ENCODE measurements at places on chromosomes 5 and 9.

DNA sequence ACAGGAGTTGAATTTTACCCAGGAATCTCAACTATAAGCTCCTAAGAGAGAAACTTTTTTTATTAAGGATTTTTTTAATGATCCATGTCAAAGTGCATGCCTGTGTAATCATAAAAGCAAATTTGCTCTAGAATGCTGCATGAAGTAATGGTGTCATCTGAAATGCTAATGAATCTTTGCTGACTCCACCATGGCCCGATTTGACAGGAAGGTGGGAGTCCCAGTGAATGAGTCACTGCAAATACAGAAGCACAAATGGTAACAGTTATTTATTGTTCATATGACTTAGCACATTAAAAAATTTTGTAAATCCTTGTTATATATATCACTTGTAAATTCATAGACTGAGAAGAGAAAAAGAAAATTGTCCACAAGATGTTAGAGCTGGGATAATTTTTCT, 341.3 kb downstream of the RASEF start:
- DNase-seq: peak; percentile 42

DNA sequence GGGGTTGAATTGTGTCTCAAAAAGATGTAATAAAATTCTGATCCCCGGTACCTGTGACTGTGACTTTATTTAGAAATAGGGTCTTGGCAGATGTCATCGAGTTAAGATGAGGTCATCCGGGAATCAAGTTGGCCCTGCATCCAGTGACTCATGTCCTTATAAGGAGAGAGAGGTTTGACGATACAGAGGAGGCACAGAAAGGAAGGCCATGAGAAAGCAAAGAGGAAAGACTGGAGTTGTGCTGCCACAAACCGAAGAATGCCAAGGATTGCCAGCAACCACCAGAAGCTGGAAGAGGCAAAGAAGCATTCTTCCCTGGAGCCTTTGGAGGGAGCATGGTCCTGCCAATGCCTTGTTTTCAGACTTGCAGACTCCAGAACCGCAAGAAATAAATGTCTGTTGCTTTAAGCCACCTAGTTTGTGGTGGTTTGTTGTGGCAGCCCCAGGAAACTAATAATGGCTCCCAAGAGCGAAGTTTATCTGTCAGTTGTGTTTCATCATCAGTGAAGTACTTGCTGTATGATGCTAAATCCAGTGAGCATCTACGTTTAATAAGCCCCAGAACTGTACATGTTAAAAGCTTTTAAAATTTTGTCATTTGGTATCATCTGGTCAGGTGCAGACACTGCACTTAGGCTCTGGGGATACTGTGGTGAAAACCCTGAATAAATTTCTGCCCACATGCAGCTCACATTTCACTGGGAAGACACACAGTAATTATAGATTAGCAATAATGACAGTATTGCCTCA, 114.8 kb downstream of the TLE4 start:
- DNase-seq: no peak

DNA sequence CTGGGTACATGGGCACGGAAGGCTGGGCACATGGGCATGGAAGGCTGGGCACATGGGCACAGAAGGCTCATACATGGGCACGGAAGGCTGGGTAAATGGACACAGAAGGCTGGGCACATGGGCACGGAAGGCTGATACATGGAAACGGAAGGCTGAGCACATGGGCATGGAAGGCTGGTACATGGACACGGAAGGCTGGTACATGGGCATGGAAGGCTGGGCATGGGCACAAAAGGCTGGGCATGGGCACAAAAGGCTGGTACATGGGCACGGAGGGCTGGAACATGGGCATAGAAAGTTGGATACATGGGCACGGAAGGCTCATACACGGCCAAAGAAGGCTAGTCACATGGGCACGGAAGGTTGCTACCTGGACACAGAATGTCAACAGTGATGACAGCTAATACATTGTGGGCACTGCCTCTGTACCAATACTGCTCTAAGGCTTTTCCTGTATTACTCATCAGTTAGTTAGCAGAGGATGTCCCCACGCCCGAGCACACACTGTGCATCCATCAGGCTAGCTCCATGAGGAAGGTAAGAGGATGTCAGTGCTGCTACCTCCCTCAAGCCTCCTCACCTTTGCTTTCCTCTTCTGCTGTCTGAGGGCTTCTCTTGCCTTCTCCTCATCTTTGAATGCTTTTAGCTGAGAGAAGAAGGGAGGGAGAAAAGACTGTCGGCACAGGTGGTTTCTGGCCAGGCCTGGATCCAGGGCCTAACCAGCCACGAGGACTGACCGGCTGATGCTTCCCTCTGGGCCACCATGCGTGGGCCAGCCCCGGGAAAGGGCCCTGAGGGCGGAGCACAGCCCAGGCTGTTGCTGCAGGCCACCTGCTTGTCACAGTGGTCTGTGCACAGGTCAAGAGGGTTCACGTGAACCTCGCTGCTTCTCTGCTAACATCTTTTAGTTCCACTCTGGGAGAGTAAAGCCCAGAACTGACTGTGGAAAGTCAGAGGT, 14.3 kb downstream of the GPX3 start:
- DNase-seq: no peak

DNA sequence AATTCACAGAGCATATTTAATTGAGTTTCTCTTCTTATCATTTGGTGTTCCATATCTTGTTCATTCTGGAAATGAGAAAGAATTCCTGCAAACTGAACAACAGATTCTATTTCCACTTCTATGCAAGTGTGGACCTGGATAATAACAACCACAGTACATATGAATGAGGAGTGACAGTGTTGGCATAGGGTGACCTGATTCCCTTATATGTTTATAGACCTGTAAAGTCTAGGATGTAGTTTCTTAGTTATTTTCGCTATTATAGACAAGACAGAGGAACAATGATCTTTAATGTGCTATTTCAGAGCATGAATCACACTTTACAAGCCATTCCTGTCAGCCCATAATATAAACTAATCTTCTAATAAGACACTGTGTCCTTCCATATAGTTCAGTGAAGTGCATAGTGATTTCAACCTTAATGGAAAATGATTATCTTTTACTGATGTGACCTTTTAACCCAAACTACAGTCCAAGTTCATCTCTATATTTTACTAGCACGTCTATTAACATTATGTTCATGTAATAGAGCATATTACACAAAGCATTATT, 88.2 kb upstream of the FAM174A start:
- DNase-seq: no peak

DNA sequence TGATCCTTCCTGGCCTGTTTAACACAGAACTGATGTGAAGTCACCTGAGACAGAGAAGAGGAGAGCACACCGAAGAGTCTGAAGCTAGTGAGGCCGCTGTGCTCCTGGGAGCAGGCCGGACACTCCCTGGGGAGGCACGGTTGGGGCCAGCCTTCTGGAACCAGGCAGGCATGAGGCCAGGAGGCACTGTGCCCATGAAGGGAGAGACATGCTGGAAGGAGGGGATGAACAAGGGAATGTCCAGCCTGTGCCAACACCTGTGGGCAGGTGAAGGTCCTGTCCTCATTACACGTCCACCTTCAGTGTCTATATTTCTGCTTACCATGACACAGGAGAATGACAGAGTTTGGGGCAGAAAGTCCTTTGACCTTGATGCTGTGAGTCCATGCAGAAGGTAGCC, 183.8 kb upstream of the S1PR3 start:
- no peak for DNase-seq

DNA sequence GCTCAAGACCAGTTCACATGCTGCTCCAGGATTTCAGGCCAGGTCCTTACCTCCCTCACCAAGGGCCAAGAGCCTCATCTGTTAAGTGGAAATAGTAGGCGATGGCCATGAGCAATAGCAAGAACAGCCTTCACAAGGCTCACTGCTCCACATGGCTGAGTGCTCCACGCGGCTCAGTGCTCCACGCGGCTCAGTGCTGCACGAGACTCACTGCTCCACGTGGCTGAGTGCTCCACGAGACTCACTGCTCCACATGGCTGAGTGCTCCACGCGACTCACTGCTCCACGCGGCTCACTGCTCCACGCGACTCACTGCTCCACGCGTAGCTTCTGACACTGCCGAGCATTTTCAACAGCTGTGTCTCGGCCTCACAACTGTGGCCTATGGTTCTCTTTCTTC, 36.4 kb upstream of the ADAMTS2 start:
- no peak for DNase-seq

DNA sequence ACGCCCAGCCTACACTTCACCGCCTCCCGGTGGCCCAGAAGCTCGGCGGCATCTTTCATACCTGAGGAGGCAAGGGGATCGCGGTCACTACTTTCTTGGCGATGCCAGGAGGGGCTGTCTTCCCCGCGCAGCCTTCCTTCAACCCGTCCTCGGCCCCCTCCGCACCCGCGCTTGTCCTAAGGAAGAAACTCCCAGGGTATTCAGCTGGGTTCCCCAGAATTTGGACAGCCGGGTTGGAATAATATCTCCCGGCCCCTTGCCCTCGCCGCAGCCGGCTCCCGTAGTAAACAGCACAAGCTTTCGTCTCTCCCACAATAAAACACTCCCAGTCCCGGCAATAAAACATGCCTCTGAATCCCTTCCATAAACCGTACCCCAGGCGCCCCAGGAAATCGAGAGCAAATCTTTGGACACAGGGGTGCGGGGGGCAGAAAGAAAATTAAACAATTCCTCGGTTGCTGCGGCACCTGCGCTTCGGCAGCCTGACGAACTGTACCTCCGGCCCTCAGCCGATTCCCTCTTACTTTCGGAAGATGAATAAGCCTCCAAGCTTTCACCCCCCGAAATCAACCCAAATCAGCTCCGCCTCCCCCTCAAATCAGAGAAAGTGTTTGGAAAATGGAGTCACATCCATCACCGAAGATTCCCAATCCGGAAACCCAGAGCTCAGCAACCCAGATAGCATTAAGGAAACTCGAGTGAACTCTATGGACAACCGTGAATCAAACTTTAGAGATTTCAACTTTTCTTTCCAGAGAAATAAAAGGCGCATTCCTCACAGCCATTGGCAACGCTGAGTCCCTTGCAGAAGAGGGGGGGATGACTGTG, 1.1 kb downstream of the OTP start:
- DNase-seq: no peak

GRCh38 chr9:110106661-110107060, 101.3 kb downstream of the C9orf152 start:
- peak; percentile 34 for DNase-seq

DNA sequence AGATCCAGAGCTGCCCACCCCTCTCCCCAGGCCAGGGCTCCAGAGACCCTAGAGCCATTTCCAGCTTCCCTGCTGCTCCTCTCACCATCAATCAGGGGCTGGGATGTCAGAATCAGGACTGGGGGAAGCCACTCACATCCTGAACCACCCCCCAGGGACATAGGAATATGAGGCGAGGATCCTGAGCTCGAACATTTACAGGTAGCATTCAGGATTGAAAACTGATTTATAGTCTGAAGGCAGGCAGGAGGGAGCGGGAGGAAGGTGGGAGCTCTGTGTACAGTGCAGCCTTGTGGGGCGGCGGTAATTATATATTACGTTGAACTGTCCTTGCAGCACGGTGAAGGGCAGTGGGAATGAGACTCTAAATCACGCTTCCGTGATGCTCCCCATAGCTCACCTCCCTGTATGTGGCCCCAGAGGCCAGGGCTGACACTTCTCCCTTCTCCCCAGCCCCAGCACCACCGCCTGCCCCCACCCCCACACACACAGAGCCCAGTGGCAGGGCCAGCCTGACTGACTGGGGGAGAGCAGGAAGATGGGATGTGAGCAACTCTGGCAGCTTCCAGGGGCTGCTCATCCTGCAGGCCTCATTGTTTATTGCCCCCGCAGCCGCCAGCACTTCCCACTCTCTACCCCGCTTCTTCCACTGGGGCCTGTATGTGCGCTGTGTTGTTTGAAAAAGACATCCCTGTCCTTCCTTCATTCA, 76.0 kb upstream of the HSPA9 start:
- peak; percentile 94 for DNase-seq

DNA sequence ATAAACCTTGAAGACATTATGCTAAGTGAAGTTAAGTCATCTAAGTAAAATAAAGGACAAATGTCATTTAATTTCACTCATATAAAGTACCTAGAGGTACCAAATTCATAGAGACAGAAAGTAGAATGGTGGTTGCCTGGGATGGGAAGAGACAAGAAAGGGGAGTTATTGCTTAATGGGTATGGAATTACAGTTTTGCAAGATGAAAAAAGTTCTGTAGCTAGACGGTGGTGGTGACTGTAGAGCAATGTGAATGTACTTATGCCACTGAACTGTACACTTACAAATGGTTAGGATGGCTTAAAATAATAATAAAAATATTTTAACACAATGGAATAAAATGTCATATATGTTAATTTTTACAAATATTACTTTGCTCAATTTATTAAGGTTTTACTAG, 128.0 kb downstream of the MPDZ start:
- DNase-seq: no peak

- DNase-seq: peak; percentile 73
These were observed 1.6 kb downstream of the CSNK1A1 start for GRCh38 chr5:149549461-149550267.

GRCh38 chr9:37327553-37327952, 94.9 kb upstream of the GRHPR start:
- no peak for DNase-seq

GRCh38 chr5:131953969-131954368, 8.5 kb upstream of the MEIKIN start:
- no peak for DNase-seq

- no peak for DNase-seq
These were observed 9.4 kb downstream of the SLC6A19 start for GRCh38 chr5:1210832-1211251.

GRCh38 chr5:92800365-92800764, 780.7 kb downstream of the NR2F1-AS1 start:
- DNase-seq: peak; percentile 97

- no peak for DNase-seq
These were observed 15.7 kb upstream of the OR13C8 start for GRCh38 chr9:104553261-104553660.

DNA sequence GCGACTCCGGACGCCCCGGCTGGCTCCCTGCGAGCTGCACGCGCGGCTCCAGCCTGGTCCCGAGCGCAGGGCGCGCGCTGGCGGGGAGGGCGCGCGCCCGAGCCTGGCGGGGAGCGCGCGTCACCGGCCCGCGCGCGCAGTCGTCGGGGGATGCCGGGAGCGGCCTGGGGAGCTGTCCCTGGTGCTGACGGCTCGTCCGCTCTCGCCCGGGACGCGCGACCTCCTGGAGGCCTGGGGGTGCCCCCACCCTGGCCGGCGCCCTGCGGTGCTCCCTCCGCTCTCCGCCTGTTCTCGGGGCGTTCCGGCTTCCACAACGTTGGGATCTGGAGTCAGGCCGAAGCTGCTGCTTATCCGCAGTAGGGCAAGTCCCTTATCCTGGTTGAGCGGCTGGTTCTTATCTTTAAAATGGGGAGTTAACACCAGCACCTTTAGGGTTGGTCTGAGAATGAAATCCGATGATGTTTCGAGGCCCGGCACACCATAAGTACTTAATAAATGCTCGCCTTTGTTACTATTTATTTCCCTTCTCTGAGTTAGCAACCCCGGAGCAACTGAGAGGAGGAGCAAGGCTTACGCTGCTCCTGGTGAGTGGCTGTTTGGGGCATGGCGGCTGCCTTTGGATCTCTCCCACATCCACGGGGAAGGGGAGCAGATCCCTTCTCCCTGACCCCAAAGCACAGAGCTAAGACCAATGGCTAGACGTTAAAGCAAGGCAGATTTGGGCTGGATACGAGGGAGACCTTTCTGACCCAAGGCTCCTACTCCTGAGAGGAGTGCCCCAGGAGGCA, at the start of gene FAM163B:
Gene FAM163B (minus strand): TSS at position 79 of the 788 bp plus-strand sequence. CDS start 29,166 bp downstream, outside the sequence.
- peak; percentile 60 for DNase-seq
